ENCODE measurements at places on chromosomes 12 and 14.
A peak's percentile ranks its signal among the peaks of the same experiment; 100 is the strongest.

DNA sequence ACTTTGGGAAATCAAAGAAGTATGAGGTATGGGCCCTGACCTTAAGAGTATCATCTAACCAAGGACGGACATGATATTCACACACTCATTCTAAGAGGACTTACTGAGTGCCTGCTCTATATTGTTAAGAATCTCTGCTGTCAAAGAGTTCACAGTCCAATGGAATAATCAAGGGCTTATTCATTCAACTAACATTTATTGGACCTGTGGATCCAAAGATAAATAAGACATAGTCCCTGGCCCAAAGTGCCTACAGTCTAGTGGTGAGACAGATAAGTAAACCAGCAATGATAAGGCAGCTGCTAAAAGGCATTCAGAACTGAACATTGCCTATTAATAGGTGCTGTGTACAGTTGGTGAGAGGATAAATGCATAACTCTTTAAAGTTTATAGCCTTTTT, 11.0 kb downstream of the WDR20 start:
- no peak for DNase-seq

- DNase-seq = no peak
Measured at GRCh38 chr12:106629797-106630659, 47.2 kb downstream of the RFX4 start.

- no peak for DNase-seq
Measured at GRCh38 chr12:130286041-130286440, 51.6 kb upstream of the PIWIL1 start.

GRCh38 chr12:3587402-3588013, 96.5 kb downstream of the PRMT8 start:
- no peak for DNase-seq

GRCh38 chr14:99378782-99379214, 101.9 kb downstream of the SETD3 start:
- DNase-seq = no peak

DNA sequence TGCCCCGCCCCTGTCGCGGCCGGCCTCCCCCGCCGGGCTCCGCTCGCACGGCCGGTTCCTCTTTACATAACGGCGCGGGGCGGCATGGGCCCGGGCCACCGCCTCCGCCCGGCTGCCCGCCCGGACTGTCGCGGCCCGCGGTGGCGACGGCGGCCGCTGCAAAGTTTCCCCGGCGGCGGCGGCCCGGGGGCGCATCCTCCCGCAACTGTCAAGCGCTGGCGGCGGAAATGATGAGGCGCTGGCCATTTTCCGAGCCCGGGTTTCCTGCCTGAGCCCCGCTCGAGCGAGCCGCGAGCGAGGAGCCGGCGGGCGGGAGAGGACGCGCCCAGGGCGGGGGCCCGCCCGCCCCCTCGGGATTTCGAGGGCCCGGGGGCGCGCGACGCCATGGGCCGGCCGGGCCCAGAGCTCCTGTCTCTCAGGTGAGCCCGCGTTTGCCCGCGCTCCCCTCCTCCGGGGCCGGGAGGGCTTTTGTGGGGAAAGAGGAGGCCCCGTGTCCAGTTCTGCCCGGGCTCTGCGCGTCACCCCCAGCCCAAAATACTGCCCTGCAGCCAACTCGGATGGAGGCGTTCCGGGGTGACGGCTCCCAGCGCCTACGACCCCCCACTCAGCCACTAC, at the start of gene SH2B3:
SH2B3 (plus strand) TSS at position 65 of the 615 bp plus-strand sequence. CDS start 12,223 bp downstream, outside the sequence.
- peak; percentile 75 for DNase-seq

DNA sequence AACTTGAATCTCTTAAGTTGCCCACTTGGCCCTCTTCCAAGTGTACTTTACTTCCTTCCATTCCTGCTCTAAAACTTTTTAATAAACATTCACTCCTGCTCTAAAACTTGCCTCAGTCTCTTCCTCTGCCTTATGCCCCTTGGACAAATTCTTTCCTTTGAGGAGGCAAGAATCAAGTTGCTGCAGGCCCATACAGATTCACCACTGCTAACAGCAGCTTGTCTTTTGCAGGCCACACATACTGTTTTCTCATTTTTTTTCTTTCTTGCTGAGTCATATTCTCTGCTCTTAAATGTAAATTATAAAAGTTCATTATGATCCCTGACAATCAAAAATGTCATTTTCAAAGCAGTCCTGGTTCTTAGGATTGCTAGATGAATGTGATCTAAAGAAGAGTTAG, 1820.8 kb upstream of the FLRT2 start:
- DNase-seq = no peak

- DNase-seq = no peak
Measured at GRCh38 chr14:54768501-54769129, 134.0 kb downstream of the GCH1 start.

DNA sequence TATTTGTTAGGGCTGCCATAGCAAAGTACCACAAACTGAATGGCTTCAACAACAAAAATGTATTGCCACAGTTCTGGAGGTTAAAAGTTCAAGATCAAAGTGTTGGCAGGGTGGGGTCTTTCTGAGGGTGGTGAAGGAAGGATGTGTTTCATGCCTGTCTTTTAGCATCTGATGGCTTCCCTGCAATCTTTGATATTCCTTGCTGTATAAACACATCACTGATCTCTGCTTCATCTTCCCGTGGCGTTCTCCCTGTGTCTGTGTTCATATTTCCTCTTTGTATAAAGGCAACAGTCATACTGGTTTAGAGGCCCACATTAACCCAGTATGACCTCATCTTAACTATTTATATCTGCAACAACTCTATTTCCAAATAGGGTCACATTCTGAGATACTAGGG, 167.5 kb downstream of the BTG1 start:
- peak; percentile 20 for DNase-seq

GRCh38 chr14:34931206-34931605, 51.6 kb upstream of the SRP54 start:
- DNase-seq = peak; percentile 71

DNA sequence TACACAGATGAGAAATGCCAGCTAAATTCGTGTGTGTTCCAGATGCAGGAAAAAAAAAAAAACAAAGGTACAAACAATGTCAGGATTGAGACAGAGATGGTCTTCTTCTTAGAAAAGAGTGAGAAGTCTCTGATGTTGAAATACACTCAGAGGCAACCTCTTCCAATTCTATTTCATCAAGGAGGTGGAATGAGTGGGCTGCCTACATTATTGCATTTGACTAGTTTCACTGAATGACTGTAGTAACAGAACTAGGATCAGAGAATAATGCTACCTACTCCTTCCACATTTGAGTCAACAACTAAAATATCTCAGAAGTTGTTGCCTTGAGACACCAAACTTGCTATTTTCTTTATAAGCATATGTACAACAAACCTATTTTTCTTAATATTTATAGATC, 1332.2 kb upstream of the FLRT2 start:
- no peak for DNase-seq

- DNase-seq = no peak
Measured at GRCh38 chr14:55979096-55979495, 139.1 kb upstream of the PELI2 start.

DNA sequence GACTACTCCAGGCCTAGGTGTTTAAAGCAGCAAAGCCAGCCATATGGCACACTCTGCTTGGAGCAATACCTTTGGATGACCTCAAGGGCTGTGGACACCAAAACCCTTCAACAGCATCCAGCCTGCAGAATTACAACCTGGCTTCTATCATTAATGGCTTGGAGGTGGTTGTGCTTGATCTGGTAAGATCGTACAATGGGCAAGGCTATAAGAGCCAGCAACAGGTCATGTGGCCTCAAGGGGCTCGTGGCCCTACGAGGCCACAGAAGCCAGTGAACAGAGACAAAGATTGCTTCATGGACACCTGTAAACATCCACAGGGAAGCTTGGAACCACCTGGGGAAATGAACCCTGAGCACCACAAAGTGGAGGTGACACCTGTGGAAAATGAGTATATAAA, 657.3 kb downstream of the BCL11B start:
- DNase-seq = no peak

- DNase-seq = no peak
Measured at GRCh38 chr14:77902811-77903210, 102.9 kb downstream of the ADCK1 start.

GRCh38 chr14:71138448-71139293, 231.4 kb downstream of the PCNX1 start:
- peak; percentile 42 for DNase-seq

DNA sequence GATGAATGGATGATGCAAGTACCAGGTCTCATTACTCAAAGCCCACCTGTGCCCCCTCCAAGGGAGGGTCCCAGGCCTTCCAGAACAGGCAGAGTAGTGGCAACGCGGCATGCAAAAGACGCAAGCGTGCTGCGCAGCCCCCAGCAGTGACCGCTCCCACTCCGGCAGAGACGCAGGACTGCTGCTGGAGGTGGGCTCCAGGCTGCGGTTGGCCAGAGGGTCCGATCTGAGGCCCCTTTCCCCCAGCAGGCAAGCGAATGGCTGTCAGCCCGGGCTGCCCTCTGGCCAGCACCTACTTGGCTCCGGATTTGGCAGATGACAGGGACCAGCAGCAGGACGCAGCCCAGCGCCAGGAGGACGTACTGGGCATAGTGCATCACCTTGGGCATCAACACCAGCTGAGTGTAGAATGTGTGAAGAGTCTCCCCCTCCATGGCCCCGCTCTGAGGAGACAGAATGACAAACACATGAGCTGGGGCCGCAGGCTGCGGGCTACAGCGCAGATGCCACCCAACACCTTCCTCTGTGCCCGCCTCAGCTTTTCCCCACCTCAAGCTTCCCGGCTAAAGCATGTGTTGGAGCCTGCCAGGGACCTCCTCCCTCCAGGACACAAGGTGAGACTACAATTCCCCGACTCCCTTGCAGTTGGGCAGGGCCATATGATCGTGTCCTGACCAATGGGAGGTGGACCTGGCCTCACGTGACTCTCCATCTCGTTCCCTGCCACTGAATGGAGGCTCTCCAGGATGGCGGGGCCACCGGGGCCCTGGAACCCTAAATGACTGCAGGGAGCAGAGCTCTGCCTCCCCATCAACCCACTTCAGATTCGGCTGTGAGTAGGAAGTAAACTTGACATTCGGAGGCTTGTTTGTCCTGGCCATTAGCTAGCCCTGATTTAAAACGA, 77.4 kb downstream of the SCARB1 start:
- no peak for DNase-seq

DNA sequence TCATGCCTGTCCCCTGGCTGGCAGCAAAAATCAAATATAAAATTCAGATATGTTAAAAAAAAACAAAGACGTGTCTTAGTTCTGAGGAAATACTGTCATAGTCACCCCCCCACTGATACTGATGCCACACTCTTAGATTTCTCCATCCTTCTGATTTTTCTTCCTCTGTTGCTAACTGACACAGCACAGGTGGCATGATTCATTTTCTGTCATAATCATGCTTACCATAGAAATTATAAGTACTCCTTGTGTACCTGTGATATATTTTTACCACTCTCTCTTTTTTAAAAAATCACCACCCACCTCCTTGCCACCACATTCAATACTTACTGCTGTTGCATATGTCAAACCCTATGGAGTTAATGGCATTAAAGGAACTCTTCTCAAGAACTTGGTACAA, 209.2 kb downstream of the PPM1H start:
- no peak for DNase-seq

GRCh38 chr12:120936197-120936596, 32.0 kb upstream of the SPPL3 start:
- DNase-seq = no peak

GRCh38 chr14:59321626-59321949, 133.1 kb downstream of the DAAM1 start:
- DNase-seq = no peak

DNA sequence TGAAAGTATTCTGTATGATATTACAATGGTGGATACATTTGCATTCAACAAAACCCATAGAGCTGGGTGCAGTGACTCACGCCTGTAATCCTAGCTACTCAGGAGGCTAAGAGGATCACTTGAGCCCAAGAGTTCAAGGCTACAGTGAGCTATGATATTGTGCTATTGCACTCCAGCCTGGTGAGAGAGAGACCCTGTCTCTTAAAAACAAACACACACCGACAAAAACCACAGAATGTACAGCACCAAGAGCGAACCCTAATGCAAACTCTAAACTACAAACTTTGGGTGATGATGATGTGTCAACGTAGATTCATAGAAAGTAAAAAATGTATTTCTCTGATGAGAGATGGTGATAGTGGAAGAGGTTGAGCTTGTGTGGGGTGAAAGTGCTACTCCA, 8.6 kb downstream of the CAPRIN2 start:
- DNase-seq = no peak

- no peak for DNase-seq
Measured at GRCh38 chr14:65658202-65658601, 245.7 kb downstream of the FUT8 start.

DNA sequence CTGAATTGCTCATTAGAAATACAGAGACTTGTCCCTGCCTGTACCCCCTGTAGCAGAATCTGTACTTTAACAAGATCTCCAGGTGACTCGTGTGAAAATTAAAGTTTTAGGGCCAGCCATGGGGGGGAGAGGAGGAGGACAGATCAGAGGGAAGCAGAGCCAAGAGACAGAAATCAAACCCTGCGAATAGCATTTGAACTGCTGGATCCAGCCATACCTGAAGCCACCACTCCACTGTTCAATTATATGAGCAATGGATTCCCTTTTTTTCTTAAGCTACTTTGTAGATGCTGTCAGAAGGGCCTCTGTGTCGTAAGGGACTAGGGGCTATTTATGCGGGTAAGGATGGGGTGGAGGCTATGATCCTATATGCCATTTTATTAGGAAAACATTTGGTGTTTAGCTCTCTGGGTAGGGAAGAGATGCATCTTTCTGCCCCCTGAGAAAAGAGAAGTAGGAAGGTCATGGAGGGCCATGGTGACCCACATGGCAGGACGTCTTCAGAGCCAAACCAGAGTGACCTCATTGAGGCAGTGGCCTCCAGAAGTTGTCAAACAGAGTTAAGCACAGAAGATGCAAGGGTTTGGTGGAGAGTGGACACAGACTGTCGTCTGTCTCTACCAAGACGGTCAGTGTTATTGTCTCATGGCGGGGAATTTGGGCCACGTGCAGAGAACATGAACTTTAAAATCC, 203.9 kb downstream of the PHETA1 start:
- no peak for DNase-seq

GRCh38 chr12:19436931-19437330, 2.4 kb upstream of the AEBP2 start:
- no peak for DNase-seq

GRCh38 chr12:28316049-28316448, 125.8 kb downstream of the CCDC91 start:
- DNase-seq = no peak

- no peak for DNase-seq
Measured at GRCh38 chr12:107108995-107109508, 15.7 kb upstream of the CRY1 start.

DNA sequence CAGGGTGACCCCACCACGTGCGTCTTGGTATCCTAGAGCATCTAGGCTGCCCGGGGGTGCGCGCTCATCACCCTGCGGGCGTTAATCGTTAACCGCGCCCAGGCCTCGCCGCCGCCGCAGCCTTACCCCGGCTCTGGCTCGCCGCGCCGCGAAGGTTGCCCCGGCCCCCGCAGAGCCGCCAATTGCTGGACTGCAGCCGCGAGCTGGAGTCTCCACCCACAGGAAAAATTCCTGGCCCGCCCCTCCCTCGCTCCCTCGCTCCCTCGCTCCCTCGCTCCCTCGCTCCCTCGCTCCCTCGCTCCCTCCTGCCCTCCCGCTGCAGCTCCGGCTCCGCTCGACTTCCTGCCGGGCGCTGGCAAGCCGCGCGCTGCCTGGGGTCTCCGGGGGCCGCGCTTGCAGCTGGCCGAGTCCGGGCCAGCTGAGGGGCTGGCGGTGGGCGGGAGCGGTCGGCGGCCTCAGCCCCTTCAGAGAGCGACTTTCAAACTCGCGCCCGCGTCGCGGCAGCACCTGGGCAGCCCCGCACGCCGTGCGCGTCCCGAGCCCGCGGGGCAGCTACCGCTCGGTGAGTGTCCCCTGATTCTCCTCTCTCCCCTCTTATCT, at the start of gene PLEKHG3:
PLEKHG3 (plus strand) TSS at position 282 of the 600 bp plus-strand sequence. CDS start 23,208 bp downstream, outside the sequence.
- DNase-seq = peak; percentile 34
